ENCODE measurements at places on chromosomes 12 and 14.

DNA sequence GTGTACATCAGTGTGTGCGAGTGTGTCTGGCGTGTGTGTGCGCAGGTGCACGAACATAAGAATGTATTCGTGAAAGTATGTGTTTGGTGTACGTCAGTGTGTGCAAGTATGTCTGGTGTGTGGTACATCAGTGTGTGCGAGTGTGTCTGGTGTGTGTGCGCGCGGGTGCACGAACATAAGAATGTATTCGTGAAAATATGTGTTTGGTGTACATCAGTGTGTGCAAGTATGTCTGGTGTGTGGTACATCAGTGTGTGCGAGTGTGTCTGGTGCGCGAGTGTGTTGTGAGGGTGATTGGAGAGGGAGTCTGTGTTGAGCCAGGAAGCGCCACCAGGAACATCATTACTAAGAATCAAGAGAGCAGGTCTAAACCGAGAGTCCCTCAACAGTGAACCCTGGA is 143.8 kb downstream of the BCL11B start:
- DNase-seq: no peak

DNA sequence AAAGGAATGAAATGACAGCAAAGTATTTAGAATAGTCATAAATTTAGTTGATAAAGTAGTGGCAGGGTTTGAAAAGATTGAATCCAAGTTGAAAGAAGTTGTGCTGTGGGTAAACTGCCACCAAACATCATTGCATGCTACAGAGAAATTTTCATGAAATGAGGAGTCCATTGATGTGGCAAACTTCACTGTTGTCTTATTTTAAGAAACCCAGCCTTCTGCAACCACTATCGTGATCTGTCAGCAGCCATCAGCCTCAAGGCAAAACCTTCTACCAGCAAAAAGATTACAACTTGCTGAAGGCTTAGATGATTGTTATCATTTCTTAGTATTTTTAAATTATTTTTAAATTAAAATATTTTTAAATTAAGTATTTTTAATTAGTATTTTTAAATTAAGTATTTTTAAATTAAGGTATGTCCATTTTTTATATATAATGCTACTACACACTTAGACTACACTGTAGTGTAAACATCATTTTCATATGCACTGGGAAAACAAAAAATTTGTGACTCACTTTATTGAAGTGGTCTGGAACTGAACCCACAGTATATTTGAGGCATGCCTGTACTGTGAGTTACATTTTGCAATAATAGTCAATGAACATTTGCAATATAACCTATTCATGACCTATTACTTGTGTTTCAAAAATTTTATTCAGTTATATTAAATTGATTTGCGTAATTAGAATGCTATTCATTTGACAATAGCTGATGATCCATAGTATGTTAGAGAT is 67.2 kb upstream of the SYT1 start:
- no peak for DNase-seq

- DNase-seq: no peak
Observed at GRCh38 chr14:79702197-79702596, 509.1 kb downstream of the DIO2 start.

GRCh38 chr12:56326533-56326932 is 7.3 kb downstream of the PAN2 start:
- no peak for DNase-seq

GRCh38 chr12:18998343-18999261 is 130.9 kb upstream of the PLEKHA5 start:
- DNase-seq: no peak

DNA sequence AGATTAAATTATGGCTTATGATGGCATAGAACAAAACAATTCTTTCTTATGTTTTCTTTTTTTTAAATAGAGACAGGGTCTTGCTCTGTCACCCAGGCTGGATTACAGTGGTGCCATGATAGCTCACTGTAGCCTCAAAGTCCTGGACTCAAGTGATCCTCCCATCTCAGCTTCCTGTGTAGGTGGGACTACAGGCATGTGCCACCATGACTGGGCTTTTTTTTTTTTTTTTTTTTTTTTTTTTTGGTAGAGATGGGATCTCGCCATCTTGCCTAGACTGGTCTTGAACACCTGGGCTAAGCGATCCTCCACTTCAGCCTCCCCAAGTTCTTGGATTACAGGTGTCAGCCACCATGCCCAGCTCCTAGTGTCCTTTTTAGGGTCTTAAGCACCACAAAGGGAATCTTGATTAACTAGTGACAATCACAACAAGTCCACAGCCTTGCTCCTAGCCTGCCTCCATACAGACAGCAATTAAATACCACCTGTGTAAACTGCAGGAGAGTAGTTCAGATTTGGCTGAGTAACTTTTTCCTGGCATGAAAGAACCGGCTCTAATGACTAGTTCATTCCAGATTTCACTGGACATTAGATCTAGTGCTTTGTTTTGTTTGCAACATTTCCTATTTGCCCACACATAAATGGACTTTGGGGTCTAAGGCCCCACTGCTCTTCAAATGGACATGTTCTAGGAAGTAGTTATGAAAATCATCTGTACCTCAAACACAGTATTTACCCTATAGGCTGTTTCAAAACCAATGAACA is 61.6 kb downstream of the SH2B3 start:
- no peak for DNase-seq

GRCh38 chr12:63958876-63959580 is 114.5 kb downstream of the SRGAP1 start:
- DNase-seq: no peak
